T-helper 17 cell (primary cell): ENCODE measurements at places on chromosomes 6 and 20. TPM values are rescaled to one million over a fixed set of nuclear protein-coding genes. Genes with fewer than 3 reads are reported as not detected.

Gene PGBD1
- total RNA-seq, result 1.3 TPM

DNA sequence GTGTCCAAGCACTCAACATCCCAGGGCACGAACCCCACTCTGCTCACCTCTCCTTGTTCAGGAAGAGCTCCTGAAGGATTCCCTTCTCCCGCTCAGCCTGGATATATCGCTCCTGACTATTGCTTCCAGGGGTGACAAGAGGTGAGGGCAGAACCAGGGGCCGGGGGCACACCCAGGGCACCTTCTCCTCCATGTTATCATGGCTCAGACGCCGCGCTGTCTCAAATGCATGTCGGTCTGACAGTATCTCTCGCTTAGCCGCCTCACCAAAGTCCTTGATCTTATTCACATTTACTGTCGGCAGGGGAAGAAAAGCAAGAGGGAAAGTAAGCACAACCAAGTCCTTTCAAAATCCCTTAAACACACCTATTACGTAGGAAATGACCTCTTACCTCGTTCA lies 13.1 kb downstream of the PPP1R10 start:
- DNase-seq, result no peak
- H3K36me3 ChIP-seq, result peaks cover 19% of the 10 kb centered on the region
- H3K4me3 ChIP-seq, result no peak overlapping the region
- H3K27ac ChIP-seq, result no peak overlapping the region
- H3K27me3 ChIP-seq, result no peaks in the 10 kb centered on the region

- peaks cover 41% of the 10 kb centered on the region for H3K27me3 ChIP-seq
- no peaks in the 10 kb centered on the region for H3K36me3 ChIP-seq
- no peak overlapping the region for H3K4me3 ChIP-seq
- no peak for DNase-seq
- H3K27ac ChIP-seq, result no peak overlapping the region
Observed at GRCh38 chr20:23641936-23642751, 4.4 kb upstream of the CST3 start.

GRCh38 chr20:1676650-1677049 lies 19.1 kb upstream of the SIRPG start:
- no peaks in the 10 kb centered on the region for H3K27me3 ChIP-seq
- peak overlapping the region; percentile 14 for H3K27ac ChIP-seq
- peaks cover 51% of the 10 kb centered on the region for H3K4me1 ChIP-seq
- H3K36me3 ChIP-seq, result no peaks in the 10 kb centered on the region
- DNase-seq, result no peak

GRCh38 chr6:150667977-150668716 lies 68.5 kb downstream of the PLEKHG1 start:
- no peak overlapping the region for H3K4me3 ChIP-seq
- no peaks in the 10 kb centered on the region for H3K27me3 ChIP-seq
- peaks cover 4% of the 10 kb centered on the region for H3K4me1 ChIP-seq
- DNase-seq, result no peak
- no peak overlapping the region for H3K27ac ChIP-seq

DNA sequence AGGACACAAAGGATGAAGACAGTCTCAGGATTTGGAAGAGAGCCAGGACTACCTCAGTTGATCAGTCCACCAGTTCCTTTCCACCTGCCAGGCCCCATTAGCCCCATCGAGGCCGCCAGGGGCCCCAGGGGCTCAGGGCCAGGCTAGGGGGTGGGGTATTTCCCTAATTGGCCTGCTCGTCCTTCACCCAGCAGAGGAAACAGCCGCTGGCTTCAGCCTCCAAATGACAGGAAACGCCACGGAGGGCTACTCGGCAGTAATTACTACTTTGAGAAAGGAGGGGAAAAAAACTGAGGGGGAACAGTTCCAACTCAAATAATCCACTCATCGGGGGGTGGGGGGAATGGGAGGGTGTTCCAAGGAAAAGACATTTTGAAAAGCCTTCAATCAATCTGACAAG lies 42.7 kb downstream of the MAFB start:
- H3K27me3 ChIP-seq, result peaks cover 43% of the 10 kb centered on the region
- H3K27ac ChIP-seq, result no peak overlapping the region
- DNase-seq, result no peak
- H3K4me1 ChIP-seq, result peaks cover 2% of the 10 kb centered on the region
